ENCODE measurements at places on chromosomes 12 and 14.

DNA sequence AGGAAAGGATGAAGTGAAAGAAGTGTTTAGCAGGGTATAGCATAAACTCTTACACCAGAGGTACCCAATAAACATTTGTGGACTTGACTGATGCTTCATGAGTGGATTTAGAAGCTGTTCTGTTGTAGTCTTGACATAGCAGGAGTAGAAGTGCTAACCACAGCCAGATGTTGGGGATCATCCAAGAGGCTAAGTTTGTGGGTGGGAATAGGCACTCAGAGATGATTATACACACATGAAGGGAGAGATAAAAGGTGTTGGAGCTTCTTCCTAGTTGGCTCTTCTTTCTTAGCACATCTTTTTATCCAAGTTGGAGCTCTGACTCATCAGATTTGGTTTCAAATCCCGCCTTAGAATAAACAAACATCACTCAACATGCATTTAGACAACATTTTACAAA lies 166.7 kb upstream of the E2F7 start:
- no peak for DNase-seq

DNA sequence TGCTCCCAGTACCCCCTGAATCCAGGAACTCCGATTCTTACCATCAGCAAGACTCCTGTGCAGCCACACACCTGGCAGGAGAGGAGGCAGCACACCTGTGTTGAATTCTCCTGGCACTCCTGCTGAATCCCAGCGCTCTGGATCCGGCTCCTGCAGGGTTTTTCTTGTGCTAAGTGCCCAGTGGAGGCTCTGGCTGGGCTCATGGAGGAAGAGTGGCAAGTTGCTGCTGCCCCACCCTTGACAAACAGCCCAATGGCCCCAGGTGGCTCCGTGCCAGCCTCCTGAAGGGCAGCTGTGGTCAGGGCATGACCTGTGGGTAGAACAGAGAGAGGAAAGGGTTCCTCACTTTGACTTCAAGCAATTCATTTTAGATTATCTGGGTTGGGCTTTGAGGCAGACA lies 20.0 kb downstream of the CRACR2A start:
- DNase-seq: no peak

GRCh38 chr14:54483073-54483745 lies 5.6 kb downstream of the GMFB start:
- no peak for DNase-seq

DNA sequence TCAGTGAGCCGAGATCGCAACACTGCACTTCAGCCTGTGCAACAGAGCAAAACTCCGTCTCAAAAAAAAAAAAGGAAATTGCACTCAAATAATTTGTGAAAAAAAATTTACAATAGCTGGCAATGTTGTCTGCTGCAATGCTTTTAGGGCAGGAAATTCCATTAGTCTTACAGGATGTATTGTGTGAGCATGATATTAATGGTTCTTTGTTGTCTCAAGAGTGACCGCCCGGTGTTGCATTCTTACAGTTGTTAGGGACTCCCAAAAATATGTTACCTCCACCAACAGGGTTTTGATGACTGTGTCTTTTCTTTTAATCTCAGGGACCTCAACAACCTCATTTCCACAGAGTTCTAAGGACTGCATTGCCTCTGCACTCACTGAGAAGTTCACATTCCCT lies 44.8 kb downstream of the PZP start:
- DNase-seq: no peak

GRCh38 chr12:116346222-116346621 lies 68.7 kb upstream of the MED13L start:
- no peak for DNase-seq

GRCh38 chr12:132053338-132054330 lies 90.5 kb downstream of the DDX51 start:
- DNase-seq: no peak

DNA sequence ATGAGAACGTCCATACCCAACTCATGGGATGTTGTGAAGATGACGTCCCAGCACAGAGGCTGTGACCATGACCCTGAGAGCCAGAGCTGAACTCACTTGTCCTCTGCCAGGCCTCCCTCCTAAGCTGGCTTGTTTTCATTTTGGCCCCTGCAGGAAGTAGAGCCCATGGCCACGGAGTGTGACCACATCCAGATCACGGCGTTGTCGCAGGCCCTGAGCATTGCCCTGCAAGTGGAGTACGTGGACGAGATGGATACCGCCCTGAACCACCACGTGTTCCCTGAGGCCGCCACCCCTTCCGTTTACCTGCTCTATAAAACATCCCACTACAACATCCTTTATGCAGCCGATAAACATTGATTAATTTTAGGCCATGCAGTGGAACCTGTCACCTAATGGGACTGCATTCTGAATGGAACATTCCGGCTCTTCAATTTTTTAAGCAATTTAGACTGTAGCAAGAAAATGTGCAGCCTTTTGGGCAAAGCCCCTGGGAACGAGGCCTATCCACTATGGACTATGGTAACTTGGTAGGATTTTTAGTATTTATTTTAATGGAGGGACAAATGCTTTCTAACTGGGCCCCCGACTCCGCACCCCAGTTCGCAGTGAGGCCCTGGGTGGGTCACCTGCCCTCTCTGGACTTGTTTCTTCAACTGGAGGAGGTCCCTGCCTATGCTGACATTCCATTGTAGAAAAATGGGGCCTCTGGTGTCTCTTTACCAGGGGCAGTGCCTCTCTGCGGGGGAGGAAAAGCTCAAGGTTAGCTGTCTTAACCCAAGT lies 19.6 kb downstream of the OTUB2 start:
- DNase-seq: peak; percentile 60

DNA sequence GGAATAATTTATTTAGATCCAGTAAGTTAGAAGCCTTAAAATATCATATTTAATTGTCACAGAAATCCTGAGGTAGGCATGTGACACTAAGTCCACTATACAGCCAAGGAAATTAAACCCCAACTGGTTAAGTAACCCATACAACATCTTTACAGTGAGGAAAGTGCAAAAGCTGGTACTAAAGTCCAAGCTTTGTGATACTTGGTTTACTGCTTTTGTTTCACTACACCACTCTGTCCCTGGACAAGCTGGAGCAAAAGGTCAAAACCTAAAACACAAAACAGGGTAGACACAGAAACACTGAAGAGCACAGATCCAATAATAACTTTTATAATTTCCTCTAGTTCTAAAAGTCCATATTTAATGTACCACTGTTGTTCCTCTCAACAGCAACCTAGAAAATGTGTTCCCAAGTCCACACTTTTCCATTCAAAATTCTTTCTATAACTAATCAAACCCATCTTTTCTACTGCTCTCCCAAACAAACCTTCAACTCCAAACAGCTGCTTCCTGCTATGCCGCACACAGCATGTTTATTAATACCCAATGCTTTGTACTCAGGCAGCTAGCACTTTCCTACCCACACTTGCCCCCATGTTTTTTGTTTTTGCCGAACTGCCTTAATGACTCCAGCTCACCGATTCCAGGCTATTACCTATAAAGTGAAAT lies 90.9 kb downstream of the MED13L start:
- no peak for DNase-seq

GRCh38 chr12:93002293-93003054 lies 73.4 kb upstream of the EEA1 start:
- no peak for DNase-seq

DNA sequence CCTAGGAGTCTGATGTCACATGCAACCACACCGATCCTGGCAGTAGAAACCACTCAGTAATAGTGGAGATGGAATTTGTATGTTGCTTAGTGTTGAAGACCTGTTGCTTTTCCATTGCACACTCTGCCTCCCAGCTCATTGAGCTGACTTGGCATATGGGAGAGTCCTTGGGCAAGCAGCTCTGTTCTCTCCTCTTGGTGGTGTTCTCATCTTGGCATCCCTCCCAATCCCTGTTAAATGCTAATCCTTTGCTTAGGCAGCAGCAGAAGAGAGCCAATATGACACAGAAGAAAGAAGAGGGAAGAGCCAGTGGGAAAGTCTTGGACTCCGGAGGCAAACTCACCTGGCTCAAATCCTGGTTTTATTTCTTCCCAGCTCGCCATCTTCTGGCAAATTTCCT lies 178.0 kb upstream of the CAND1 start:
- DNase-seq: no peak

DNA sequence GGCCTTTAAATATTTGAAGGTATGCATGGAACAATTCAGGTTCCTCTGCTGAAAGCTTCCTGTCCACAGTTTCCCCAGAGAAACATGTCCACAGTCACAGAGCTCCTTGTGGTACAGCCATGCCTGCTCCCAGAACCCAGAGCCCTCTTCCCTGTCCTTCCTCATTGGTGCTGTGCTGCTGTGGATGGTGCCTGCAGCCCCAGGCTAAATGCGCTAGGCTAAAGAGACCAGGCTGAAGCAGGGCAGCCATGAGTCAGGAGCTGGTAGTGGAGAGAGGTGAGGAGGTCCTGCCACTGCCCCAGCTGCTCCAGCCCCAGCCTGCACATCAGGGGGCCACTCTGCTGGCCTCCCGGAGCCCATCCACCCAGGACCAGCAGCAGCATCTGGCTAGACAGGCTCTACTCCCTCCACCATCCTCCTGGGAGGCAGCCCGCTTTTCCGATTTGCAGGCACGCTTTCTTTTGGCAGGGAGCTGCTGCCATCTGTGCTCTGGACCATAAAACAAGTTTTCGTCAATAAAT lies 65.4 kb upstream of the DDX11 start:
- DNase-seq: peak; percentile 25

DNA sequence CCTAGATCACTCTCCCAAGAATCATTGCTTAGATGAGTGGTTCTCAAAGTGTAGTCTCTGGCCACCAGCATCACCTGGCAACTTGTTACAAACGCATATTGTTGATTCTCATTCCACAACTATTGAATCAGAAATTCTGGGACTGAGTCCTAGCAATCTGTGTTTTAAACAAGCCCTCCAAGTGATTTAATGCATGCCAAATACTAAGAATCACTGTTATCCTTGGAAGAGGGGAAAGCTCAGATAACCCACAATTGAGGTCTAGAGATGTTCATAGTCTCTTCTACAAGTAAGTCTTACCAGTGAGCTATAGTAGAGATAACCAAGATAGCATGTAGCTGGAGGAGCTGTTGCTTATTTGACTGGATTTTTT lies 666.6 kb downstream of the DIO2 start:
- no peak for DNase-seq

- peak; percentile 73 for DNase-seq
Observed at GRCh38 chr14:34461334-34462131, 507 bp downstream of the SPTSSA start.

GRCh38 chr14:90536092-90536491 lies 139.3 kb downstream of the CALM1 start:
- DNase-seq: no peak

- DNase-seq: no peak
Observed at GRCh38 chr12:107329569-107330324, 236.4 kb upstream of the CRY1 start.

GRCh38 chr14:71498212-71498611 lies 434.0 kb upstream of the RGS6 start:
- DNase-seq: no peak

GRCh38 chr12:59472273-59472672 lies 123.6 kb upstream of the SLC16A7 start:
- no peak for DNase-seq

DNA sequence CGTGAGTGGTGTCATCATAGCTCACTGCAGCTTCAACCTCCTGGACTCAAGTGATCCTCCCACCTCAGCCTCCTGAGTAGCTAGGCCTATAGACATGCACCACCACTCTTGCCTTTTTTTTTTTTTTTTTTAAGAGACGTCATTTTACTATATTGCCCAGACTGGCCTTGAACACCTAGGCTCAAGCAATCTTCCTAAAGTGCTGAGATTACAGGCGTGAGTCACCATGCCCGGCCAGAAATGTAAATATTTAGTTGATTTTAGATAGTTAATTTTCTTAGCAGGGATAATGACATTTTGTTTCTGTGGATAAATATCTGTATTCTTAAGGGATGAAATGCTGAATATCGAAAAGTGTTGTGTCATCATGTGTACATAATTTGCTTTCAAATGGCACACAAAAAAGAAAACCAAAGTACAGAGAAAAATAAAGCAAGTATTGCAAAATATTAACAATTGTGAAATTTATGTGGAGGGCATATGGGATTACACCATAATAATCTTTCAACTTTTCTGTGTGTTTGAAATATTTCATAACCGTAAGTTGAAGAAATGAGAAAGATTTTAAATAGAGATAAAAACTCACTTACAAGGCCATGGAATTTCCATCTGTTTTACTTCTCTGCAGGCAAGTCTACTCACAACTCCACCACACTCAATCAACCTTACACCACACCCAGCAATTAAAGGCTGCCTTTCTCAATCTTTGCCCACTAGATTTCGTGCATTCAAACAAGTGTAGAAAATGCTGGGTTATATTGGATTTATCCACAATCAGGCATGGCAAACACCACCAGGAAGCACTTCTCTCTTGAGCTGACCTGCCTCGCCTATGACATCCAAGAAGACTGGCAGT lies 93.7 kb downstream of the SPTSSA start:
- DNase-seq: no peak

DNA sequence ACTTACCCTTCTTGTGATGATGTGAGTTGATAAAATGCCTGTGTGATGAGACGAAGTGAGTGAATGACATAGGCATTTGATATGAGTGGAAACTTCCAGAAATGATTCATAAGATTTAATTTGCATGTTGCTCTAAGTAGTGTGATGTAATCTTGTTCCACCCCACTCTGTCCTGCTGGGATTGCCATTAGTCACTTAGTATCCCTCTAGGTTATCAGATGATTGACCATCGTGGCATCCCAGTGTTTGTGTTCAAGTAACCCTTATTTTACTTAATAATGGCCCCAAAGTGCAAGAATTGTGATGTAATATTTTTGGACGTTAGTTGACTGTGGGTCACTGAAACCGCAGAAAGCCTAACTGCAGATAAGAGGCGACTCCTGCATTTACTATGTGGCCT lies 214.4 kb upstream of the DIO2 start:
- no peak for DNase-seq

GRCh38 chr12:132467511-132467910 lies 22.4 kb upstream of the FBRSL1 start:
- DNase-seq: no peak

- DNase-seq: no peak
Observed at GRCh38 chr14:83924259-83924658, 1605.7 kb upstream of the FLRT2 start.

DNA sequence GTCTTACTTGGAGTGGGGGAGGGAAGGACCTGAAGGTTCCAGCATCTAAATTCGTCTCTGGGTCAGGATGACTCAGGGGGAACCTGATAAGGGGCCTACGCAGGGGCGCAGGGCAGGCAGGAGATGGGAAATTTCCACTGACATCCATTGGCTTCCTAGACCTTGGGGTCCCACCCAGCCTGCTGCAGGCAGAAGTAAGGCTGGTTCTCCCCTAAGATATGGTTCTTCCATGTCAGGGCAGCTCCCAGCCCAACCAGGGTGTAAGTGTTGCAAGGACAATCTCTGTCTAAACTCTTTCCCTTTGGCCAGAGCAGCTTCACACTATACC lies 2.1 kb upstream of the NDRG2 start:
- no peak for DNase-seq

DNA sequence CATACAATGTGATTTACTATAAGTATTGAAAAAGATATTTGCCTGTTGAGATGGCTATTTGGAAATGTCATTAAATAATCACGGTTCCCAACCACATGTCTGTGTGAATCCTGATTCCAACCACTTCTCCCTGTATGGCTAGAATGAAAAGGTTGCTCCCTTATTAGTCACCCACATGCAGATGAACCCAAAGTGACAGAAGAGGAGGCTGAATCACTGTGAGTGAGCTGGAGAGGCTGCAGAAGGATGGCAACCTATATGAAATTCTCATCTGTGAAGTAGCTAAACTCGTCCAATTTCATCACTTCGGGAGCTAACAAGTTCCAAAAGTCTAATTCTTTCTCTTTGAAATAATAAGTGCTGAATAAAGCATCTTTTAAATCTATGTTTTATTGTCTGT lies 300.5 kb downstream of the PRKD1 start:
- no peak for DNase-seq

Measured in activated effector memory CD4-positive, alpha-beta T cell treated with anti-CD3 and anti-CD28 coated beads, Interleukin-2, amount 50 U/mL, for 16 hours (primary cell).